ENCODE measurements at places on chromosomes 3 and 15.

- no peak for DNase-seq
Measured at GRCh38 chr3:178778589-178778988, 242.4 kb downstream of the KCNMB2 start.

- no peak for DNase-seq
Measured at GRCh38 chr3:134333522-134334181, 40.6 kb downstream of the AMOTL2 start.

- no peak for DNase-seq
Measured at GRCh38 chr3:45498532-45498931, 96.0 kb upstream of the LIMD1 start.

DNA sequence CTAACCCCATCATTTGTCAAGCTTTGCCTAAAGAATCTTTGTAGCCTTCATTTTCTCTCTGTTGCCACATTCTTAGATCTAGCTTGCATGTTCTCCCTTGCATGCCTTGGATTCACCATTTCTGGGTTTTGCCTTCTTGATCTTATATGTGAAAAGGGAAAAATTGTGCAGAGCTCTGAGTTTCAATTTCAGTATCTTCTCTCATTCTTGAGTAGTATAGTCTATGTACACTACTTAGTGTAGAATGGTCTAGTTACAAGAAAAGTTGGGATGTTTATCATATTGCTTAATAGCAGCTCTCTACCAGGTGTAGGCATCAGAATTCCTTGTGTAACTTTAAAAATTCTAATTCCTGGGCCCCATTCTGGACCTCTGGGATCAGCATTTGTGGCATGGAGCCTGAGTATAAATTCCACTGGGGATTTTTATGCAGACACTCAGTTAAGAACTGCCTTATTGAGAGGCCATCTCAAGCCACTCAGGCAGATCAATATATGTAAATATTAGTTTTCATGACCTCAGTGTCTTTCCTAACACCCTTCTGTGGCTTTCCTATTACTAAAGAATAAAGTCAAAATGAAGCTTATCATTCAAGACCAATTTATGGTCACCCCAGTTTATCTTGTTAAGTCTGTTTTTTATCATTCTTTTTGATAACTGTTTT, 23.4 kb downstream of the GTF2E1 start:
- DNase-seq = no peak

DNA sequence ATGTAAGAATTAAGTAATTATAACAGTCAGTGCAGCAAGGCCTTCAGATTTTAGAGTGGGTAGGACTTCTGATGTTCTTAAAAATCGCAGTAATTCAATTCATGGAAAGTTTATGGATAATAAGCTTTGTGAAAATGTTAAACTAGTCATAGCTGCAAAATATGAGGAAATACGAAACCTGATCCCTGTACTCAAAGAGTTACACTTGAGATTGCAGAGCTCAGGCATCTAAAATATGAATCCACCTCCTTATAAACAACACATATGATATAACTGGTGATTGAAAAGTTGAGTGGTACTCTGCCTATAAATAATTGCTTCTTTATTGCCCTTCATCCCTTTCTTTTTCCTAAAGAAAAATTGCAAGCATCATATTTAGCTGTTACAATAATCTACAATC, 473.3 kb downstream of the OTOL1 start:
- DNase-seq = no peak

DNA sequence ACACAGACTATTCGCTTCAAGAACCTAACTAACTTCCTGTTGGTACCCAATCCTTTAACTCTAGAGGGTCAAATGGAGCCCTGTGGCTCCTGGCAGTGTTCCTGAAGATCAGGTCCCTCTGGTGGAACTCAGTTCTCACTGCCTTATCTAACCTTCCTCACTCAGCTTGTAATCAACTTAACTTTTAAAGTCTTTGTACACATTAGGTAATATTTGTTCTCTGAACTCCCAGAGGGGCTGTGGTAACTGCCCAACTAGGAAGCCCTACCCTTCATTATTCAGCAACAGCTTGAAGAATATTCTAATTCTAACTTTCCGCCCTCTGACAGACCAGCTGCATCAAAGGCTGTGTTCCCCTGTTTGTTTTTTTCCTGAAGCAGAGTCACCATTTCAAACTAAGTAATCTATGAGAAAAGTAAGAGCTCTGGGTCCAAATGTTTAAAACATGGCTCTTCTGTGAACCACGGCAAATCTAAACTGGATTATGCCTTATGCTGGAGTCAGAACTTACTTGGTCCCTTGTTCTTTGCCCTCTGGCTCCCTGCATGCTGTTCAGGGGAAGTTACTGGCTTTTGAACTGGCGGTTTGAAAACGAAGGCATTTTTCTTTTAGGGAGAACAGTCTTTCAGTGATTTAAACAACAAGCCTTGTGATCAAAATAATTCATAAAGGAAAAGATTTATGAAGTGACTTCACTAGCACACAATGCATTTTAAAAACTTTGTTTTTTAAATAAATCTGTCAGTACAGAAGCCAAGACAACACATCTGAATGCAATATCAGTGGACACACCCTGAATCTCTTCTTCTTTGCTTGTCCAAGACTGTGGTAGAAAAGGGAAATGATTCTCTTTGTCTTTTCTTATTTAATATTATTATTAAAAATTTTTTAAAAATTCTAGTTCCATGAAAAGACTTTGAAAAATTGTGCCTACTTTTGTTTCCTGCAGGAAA, 365.6 kb downstream of the TIGIT start:
- DNase-seq = no peak

DNA sequence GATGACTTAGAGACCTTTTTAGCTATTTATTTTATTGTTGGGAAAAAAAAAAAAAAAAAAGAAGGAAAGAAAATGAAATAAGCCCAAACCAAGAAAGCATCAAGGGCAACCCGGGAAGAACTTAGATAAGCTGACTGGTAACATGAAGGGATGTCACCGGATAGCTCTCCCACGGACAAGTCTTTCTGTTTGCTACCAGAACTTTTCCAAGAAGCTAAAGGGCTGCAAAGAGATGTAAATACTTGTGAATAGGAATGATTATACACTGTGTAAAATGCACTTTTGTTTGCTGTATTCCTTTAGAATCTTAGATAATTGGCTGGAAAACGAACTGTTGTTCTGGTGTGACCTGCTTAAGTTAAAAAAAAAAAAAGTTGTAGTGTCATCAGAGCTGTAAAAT, 2.8 kb downstream of the FOXB1 start:
- no peak for DNase-seq

DNA sequence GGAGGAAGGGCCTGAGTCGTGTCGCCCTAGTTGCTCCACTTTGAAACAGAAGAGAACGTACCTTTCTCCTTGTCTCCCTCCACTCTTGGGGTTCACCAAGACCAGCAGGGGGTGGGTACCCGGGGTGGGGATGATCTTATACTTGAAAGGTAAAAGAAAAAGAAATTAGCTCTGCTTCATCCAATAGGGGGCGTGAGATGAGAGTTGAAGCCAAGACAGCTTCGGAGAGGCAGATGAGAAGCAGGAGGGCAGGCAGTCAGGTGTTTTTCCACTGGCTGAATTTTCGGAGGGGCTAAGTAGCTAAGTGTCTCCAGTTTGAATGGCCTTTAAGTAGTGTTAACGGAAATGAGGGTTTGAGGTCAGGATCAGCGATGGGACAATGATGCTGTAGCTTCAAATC, 100.4 kb downstream of the DGKG start:
- DNase-seq = no peak

- no peak for DNase-seq
Measured at GRCh38 chr3:58681863-58682262, 15.3 kb upstream of the FAM3D start.

GRCh38 chr3:99651531-99651930, 13.1 kb downstream of the COL8A1 start:
- no peak for DNase-seq

GRCh38 chr15:93089727-93090305, 805 bp upstream of the RGMA start:
- DNase-seq = no peak

DNA sequence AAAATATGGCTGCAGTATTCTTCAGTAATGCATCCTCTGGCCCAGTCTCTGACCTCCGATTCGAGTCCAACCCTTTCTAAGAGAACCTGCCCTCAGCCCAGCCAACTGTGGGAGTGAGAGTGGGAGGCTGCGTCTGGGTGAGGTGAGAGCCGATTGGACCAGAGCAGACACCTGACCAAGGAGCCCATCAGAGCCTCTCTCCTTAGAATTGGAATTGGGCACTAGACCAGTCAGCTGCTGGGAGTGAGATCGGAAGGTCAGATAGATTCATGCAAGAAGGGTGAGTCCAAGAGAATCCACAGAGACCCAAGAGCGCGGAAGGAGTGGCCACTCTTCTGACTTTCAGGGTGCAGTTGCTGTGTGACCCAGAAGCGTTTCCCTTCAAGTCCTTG, 10.2 kb downstream of the RASL12 start:
- no peak for DNase-seq

DNA sequence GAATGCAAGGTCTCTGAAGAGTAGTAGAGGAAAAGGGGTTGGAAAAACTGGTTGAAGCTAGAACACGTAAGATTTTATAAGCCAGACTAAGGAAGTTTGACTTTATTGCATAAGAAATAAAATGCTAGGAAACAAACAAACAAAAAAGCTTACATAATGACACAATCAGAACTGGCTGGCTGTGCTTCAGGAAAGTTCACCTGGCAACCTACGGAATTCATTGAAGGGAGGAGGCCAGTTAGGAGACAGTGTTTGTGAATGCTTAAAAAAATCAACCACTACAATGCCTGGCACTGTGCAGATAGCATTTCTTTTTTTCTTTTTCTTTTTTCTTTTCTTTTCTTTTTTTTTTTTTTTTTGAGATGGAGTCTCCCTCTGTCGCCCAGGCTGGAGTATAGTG, 1.9 kb upstream of the ICE2 start:
- DNase-seq = no peak

DNA sequence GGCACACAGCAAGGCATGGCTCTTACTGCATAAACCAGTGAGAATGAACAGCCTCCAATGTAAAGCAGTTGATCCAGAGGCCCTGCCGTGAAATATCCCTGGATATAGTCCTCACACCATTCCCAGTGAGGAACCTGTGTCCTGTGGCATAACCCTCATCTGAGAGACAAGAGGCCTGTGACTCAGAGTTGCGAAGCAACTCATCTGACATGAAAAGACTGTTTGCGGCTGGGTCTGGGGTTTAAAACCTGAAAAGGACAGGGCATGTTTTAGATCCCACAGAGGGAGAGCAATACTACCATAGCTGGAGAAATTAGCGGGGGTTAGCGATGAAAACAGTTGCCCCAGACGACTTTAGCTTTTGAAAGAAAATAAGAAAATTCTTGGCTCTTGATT, 165.3 kb upstream of the BHLHE40 start:
- DNase-seq = no peak

DNA sequence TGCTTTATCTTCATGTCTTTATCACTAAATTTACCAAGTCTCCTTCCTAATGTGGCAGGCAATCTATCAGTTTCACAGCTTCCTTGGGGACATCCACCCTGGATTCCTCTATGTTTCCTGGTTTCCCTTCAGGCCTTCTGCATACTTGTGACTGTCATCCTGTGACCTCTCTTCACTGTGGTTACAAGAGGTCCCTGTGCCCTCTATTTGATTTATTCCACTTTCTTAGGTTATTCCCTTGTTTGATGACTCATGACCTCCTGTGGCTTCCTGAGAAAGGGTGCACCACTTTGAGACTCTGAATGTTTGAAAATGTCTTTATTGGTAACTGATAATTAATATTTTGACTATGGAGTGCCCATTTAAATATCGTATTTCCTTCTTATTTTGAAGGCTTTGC, 60.5 kb upstream of the KY start:
- no peak for DNase-seq

- DNase-seq = no peak
Measured at GRCh38 chr3:21991061-21991460, 240.1 kb upstream of the ZNF385D start.

- DNase-seq = no peak
Measured at GRCh38 chr3:122403489-122403888, 12.4 kb downstream of the WDR5B start.

DNA sequence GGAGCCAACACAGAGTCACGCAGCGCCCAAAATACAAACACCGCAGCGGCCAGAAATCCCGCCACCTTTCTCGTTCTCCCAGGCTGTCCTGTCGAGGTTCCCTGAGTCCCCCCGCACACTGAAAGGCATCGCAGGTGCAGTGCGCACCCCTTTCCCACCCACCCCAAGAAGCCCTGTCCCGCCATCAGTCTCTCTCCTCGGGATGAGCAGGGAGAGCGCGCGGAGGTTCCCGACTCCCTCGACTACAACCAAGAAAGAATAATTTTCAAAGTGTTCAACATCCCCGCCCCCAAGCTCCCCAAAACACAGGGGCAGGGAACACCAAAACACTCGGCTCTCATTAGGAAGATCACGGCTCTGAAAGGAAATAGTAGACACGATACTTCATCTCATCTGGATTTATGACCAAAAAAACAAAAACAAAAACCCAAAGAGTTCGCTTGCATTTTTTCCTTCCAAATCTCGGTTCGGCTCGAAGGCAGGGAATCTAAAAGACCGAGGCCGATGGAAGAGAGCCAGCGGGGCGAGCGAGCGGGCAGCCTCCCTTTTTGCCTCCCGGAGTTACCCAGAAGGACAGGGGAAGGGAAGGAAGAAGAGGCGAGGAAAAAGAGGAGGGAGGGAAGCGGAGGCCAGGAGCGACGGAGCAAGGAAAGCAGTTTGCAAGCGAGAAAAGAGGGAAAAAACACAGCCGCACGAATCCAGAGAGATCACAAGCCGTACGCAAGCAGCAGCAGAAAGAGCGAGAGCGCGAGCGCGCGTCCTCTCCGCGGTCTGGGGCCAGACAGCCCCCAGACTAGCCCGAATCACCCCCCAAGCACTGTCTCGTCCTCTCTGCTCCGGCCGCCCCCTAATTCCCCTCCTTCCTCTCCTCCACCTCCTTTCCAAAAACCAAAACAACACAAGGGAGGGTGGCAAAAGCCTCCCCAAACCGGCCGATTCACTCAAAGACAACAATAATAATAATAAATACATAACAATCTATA, 808 bp downstream of the BCL6 start:
- peak; percentile 34 for DNase-seq

GRCh38 chr3:3798631-3799113, 559 bp upstream of the LRRN1 start:
- no peak for DNase-seq

GRCh38 chr3:188881954-188882641, 289.7 kb upstream of the TPRG1 start:
- no peak for DNase-seq

GRCh38 chr3:55091381-55092225, 163.7 kb upstream of the LRTM1 start:
- no peak for DNase-seq

GRCh38 chr15:52256930-52257733, 38.5 kb downstream of the MYO5C start:
- DNase-seq = no peak

GRCh38 chr3:120018299-120018698, 75.9 kb downstream of the GSK3B start:
- DNase-seq = no peak
